Activated CD4-positive, CD25-positive, alpha-beta regulatory T cell (primary cell): ENCODE measurements at places on chromosomes 13 and 19.

DNA sequence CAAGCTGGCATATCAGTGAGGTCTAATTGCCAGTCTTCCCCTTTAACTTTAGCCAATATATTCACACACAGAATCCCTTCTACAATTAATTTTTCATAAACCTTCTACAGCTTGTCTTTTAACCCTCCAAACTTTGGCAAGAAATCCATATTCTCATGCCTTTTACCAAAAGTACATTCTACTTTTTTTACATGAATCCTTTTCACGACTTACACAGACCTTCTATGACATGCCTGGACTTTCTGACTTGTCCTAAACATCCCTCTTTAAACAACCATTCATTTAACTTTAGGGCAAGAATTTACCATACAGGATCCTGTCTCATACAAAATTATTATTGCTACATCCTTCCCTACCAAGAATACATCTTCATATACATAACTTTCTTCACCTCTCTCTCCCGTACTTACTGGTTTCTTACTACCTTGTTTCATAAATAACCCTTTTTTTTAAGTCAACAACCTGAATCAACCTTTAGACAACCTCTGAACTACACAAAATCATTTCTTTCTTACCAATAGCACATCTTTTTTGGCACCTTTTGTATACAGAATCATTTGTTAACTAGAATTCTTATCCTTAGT lies 23.5 kb downstream of the ZNF544 start:
- no peak for DNase-seq

DNA sequence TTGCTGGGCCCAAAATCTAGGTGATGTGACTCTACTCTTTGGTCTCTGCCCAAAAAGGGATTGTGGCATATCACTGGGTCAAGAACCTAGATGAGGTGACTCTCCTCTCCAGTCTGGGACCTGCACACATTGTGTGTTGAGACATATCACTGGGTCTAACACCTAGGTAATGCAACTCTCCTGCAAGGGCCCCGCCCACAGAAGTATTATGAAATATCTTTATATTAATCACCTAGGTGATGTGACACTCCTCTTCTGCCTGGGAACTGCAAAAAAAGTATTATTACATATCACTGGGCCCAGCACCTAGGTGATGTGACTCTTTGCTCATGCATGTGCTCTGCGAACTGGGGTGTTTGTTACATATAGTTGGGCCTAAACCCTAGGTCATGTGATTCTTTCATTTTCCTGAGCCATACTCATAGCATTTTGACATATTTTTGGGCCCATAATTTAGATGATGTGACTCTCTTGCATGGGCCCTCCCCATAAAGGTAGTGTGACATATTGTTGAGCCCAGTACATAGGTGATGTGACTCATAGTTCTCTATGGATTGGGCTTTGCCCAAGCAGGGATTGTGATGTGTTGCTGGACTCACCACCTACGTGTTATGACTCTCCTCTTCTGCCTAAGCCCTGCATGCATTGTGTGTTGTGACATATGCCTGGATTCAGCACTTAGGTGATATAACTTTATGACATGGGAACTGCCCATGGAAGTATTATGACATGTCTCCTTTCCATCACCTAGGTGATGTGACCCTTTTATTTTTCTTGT lies 11.2 kb upstream of the ZNF681 start:
- DNase-seq, result no peak

DNA sequence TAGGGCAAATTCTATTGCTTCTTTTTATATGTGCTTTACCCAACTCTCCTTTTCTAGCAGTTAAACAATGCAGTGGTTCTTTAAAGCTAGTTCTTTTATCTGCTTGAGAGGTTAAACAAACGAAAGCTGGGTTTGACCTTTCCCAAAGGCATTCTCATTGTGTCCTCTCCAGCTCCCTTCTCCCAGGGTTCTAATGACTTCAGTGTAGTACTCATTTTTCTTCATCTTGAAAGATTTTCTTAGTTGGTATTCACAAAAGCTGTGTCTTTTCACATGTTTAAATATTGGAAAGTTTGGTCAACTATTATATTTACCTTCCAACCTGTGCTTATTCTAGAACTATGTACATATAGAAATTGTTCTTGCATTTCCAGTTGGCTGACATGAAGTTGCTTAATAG lies 1.5 kb downstream of the WASF3 start:
- DNase-seq, result no peak

- DNase-seq, result peak; percentile 14
Observed at GRCh38 chr19:19032420-19033175, 719 bp downstream of the SUGP2 start.

DNA sequence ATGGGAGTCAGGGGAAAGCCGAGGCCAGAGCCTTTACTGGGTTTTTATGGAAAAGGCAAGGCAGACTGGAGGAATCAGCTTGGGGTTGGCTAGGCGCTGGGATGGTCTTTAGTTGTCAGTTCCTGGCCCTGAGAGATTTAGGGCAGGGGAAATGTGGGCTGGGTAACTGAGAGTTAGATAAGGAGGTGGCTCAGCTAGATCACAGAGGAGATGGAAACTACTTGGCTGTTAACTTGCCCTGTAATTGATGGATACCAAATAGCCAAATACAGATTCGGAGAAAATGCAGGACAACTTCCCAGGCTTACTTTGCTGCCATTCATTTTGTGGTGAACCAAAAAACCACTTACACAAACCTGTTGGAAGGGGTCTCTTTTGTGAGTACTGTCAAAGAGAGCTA lies 54.0 kb downstream of the LRCH1 start:
- DNase-seq, result no peak

GRCh38 chr19:13827656-13828055 lies 32.4 kb downstream of the ZSWIM4 start:
- no peak for DNase-seq
